ENCODE measurements at places on chromosomes 5 and 9.

GRCh38 chr5:127673117-127673800 lies 24.4 kb downstream of the CTXN3 start:
- DNase-seq: no peak

DNA sequence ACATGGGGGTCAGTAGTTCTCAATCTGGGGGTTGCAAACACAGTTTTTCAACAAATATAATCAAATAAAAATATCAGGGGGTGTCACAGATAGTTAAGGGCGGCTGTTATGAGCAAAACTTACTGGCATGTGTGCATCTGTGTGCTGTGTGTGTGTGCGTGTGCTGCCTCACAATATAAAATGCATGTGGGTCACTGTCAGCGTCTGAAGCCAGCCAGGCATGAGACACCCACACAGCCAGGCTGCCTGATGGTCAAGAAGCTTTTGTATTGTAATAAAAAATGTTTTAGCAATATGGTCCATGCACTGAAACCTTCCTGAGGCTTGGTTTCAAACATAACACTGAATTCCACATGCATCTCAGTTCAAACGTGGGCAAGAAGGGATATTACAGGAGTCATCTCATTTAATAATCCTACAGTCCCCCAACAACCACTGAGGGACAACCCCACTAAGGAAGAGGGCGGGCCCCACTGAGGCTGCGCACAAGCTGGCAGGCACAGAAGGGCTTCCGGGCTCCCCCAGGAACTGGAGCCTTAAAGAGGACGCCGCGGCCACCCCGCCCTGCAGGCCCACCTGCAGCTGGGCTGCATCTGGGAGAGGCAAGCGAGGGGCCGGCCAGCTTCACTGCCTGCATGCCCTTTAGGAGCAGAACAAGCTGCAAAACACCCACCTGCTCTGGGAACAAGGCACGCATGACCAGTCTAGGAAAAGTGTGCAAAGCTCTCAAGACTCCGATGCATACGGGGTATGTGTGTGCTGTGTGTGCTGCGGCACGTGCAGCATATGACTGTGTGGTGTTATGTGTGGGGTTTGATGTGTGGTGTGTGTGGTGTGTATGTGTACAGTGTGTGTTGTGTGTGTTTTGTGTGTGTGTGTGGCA lies 14.1 kb downstream of the SEMA4D start:
- DNase-seq: no peak

GRCh38 chr9:37787059-37787458 lies 2.2 kb upstream of the EXOSC3 start:
- no peak for DNase-seq

DNA sequence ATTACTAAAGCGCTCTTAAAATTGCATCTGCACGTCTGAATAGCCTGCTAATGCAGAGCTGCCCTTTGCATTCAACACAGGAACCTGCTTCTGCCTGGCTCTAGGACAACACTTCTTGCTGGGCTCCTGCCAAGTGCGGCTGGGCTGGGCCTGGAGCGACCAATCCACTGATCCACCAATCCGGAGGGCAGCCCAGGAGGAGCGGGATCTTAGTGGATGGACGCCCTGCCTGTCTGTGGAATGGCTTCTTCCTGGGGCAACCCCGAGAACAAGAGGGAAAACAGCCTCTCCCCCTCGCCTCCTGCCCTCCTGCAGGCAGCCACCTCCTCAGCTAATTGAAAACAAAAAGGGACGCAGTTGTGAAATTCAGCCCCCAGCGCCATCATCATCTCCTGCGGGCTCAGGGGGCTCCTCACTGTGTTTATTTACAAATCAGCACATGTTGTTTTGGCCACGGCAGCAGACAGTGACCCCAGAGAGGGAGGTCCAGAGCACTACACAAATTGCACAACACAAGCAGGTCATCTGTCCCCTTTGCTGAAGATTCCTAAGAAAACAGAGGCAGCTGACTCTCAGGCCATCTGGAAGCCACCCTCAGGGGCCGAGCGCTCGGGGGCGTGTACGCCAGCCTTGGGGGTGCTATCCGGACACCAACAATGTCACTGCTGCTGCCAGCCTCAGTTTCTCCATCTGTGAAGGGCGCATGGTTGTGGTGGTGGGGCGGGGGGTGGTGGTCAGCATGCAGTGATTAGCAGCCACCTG lies 57.3 kb downstream of the GADD45G start:
- DNase-seq: peak; percentile 78

DNA sequence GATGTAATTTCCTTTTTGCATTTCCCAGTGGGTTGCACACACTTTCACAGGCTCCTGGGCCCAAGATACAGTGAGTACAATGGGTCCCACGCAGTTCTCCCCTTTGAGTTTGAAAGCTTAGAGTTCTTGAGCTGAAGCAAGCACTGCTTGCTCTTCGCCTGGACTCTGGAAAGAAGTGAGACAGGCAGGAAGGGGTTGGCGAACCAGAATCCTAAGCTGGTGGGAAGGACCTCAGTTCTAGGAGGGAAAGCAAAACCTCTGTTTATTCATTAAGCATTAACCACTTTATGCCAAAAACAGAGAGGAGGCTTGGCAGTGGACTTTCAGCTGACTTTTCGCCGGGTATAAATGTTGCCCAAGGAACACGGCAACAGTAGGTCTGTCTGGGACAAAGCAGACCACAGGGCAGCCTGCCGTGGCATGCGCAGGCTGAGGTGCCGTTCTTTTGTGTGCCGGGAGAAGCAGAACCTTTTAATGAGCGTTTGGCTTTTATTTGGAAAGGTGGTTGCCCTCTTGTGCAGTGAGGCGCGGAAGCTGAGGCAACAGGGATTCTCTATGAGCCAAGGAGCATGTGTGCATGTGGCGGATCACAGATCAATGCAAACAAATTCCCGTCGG lies 239.9 kb upstream of the PANK3 start:
- no peak for DNase-seq

DNA sequence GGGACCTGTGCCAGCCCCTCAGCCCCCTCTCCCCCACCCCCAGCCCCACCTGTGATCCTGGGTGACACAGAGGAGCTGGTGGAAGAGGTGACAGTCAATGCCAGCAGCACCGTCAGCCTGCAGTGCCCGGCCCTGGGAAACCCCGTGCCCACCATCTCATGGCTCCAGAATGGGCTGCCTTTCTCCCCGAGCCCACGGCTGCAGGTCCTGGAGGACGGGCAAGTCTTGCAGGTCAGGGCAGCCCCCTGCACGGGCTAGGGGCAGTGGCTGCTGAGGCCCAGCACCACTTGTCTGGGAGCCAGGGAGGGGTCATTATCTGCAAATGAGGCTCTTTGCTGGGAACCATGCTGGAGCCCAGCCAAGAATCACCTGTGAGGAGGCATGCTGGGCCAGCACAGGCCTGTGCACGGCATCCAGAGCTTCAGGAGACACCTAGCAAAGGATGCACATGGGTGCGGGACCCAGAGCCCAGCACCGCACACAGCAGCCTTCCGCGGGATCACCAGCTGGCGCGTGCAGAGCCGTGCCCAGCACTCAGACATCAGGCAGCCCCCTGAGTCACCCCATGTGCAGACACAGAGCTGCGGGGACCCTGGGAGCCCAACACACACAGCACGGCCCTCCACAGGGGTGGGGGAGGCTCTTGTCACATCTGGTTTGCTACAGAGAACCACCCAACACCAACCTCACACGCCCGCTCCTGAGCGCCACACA lies 62.0 kb upstream of the ASS1 start:
- DNase-seq: no peak

DNA sequence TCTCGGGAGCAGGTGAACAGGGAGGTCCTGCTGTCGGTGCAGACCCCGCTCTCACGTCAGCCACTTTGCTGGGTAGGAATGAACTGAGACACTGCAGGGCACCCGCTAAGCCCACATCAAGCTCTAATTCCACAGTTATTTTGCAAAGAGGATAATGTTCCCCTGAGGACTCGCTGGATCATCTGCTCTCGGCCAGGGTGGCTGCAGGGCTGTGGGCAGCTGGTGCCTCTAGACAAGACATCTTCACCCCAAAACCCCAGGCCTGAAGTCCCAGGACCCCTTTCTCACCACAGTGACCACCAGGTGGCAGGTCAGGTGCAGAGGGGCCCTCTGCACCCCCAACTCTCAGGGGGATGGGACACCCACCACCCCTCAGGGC lies 135.1 kb upstream of the PPP1R26 start:
- DNase-seq: no peak

DNA sequence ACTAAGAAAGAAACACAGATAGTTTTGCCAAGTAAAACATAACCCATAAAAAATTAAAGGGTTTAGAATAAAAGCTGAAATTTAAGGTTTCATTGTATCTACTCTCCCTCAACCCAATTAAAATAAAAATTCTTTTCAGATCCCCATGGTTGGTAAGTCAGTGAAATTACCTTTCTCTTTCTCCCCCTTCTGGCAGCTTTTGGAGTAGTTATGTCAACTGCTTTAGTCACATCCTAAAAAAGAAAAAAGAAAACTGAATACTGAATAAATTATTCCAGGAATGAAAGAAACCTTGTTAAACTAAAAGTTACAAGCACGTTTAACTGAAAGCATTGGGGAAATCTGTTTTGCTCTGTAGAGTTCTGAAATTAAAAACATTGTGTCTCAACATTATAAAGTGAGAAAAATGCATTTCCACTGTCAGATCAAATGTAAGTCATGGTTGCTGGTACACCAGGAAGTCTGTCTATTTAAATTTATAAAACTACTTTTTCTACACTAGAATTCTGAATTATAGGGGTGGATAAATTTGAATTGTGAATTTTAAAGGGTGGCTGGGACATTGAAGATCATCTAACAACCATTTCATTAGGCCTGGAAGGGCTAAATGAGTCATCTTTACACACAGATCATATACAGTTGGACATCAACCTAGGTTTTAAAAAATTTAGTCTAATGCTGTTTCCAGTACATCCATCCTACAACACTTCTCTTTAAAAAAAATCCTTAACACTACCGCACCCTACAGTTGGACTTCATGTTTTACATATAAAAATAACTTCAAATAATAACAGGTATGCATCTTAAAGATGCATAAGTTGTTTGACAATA lies 24.7 kb downstream of the PSIP1 start:
- DNase-seq: no peak

DNA sequence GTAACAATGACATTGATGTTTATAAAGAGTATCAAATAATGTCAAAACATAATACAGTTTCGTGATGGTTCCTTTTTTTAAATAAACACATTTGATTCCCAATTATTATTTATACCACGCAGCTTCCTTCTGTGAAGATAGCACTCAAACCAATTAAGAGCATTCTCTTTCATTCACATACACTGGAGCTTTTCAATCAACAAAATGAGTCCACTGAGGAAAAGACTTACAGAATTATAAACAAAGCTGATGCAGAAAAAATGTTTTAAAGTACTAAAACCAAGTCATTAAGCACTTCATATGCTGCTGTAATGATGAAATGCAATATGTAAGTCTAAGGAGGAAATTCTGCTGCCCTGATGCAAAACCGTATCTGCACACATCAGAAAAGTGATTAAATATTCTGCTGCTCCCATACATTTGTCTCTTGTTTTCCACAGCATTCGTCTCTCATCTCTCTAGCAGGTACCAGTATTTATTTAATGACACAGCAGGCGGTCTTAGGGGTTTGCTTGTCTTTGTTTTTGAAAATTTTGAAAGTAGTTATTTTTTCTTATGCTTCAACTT lies 147.1 kb downstream of the CDH10 start:
- DNase-seq: no peak

DNA sequence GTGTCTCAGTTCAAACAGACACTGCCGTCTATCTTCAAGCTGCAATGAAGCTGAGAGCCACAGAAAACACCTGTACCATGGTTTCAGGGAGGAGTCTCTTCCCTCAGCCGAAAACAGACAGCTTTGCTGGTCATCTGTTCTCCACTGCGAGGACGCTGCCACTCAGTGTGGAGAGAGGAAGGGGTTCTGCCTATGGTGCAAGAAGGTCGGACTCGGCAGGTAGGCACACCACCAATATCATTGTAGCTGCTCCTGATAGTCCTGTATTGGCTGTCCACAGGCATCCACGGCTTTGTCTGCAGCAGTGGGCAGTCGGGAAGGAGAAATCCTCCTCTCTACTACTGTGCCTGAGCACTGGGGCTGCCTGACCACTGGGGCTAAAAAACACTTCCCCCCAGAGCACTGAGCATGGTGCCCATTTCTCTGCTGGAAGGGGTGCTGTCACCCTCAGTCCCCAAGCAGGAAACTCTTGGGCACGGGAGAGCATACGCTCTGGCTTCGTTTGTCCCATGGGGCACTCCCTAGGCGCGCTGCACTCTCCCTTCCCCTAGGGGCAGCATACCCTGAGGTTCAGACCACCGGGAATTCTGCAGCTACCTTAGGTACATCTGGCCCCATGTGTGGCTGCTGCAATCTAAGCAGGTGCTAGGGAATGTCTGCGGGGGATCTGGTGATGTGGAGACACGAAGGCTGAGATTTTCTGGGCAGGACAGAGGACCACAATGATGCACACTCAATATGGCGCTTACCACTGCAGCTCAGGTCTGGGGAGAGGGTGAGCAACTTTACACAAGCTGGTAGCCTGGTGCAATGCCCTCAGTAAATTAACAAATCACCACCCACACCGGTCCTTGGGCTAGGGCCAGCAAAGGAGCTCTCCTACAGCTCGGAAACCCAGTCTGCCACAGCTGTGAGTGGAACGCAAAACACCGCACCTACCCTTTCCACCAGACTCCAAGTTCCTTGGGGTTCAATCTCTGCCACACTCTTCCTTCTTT lies 880.9 kb upstream of the SEMA6A start:
- DNase-seq: peak; percentile 83

DNA sequence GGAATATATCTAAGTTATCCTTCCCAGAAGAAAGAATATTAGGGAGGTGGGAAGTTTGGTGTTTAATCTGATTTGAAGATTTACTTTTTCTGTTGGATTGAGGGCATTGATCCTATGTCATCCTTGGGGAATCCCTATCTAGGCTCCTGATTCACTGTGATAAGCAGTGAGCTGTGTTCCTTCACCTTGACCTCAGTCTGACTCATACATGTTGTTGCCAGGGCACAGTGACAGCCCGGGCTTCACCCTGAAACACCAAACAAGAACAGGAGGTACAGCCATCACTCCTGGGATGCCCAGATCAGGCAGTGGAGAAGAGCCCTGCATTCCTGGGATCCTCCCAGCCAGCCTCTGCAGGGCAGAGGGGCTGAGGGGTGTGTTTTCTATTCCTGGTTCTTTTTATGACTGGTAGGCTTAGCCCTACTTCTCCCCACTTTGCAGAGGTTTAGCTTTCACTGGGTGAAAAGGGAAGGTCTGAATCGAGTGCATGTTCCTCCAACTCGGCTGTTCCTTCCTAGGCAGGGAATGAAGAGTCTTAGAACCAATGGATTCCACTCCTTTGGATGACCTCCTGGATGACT lies 3.1 kb upstream of the FAM53C start:
- peak; percentile 40 for DNase-seq

DNA sequence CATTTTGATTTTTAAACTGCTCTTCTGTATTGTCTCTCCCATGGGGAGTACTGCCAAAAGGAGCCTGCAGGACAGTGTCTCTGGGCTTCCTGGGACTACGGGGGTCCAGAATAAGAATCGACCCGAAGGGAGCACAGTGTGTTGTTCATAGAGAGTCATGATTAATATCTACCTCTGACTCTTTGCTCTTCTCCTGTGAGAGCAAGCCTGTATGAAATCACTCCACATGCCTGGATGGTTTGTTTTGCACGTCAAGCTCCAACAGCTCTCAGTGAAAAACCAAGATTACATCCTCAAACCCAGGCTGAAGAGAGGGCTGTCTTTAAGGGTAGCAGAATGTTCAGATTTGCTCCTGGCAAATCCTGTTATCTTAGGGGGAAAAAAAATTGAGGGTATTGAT lies 1860.0 kb upstream of the WWC1 start:
- no peak for DNase-seq

All from SW480 (cell line).